ENCODE measurements at places on chromosomes 11 and 22. TPM values are rescaled to one million over a fixed set of nuclear protein-coding genes. Genes with fewer than 3 reads are reported as not detected.
A peak's percentile ranks its signal among the peaks of the same experiment; 100 is the strongest.

- no peak for DNase-seq
Measured at GRCh38 chr11:17171916-17172315, 35.9 kb downstream of the PIK3C2A start.

Gene TRIM51
- total RNA-seq: not detected

Gene OR51B5
- total RNA-seq: 1.2 TPM

DNA sequence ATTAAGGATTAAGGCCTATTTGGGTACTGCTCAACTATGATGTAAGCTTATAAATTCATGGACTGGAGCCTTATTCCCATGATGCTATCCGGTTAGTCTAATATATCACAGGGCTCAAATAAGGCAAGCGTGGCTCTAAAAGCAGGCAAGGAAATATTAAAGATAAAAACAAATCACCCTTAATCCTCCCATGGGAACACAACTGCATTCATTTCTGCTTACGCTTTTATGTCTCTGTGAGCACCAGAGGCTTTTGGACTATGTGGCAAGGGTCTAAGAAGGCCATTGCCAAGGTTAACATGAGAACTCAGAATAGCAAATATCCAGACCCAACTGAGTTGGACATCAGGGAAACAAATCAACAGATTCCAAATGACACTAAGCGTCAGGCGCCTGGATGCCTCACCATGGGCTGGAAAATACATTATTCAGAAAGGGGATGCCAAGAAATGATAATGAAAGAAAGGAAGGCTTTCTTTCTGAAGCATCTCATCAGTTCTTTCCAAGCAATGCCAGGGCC is 138.1 kb downstream of the SLC1A2 start:
- no peak for DNase-seq

- no peak for DNase-seq
Measured at GRCh38 chr11:77561257-77561656, 28.5 kb upstream of the AQP11 start.

DNA sequence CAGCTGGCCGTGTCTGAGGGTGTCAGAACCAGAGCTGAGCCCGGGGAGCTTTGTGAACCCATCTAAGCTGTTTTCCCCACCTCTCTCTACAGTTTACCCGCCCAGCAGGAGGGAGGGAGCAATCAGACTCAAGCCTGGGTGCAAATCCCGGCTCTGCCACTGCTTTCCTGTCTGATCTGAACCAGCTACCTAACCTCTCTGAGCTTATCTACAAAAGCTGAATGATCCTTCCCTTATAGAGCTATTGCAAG is 252 bp downstream of the APOL2 start:
- DNase-seq: no peak

GRCh38 chr11:122207505-122207904 is 91.5 kb upstream of the BLID start:
- no peak for DNase-seq

DNA sequence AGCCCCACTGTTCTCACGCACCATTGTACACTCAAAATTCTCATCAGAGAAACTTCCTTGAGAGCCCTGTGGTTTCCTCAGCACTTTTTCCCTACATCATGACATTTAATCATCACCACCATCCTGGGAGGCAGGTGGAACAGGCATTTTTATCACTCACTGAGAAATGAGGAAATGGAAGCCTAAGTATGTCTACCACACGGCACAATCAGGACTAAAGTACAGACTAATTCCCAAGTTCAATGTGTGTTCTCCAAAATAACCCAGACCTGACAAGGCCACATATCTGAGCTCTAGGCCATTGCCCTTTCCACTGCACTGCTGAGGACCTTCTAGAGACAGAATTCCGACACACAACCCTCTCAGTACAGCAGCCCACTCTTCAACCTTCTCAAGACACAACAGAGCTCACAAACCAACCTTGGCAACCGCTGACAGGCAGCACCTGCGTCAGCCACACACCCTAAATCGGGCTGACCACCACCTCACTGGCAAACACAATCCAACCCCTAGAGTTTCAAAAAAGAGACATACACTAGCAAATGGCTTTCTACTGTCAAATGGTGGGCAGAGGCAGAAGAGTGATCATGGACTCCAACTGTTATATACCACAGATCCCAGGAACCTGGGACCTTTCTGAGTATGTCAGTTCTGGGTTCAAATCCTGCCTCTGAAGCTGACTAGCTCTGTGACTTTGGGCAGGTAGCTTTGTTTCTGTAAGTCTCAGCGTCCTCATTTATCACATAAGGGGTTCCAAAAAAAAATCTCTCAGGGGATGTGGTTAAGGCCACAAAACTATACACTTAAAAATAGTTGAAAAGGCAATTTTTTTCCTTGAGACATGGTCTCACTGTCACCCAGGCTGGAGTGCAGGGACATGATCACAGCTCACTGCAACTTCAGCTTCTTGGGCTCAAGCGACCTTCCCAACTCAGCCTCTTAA is 16.3 kb downstream of the SMCO4 start:
- DNase-seq: no peak

GRCh38 chr11:102837156-102837555 is 6.3 kb downstream of the MMP3 start:
- DNase-seq: peak; percentile 5

Gene POU2AF2
- not detected for total RNA-seq

DNA sequence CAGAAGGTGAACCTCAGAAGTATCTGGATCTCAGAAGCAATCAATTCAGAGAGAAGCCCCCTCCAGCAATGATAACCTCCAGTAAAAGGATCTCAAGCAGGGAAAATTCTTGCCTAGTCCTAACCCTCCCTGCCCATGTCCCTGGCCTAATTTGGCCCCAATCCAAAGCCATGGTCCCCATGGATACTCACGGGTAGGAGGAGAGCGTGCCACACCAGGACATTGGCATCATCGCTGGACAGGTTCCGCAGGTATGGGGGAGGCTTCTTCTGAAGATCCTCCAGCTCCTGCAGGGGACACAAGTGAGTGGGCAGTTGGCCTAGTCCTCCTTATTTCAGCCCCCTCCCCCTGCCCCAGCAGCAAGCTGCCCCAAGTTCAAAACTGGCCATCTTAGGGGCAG is 7.3 kb downstream of the UBE2L6 start:
- peak; percentile 68 for DNase-seq

DNA sequence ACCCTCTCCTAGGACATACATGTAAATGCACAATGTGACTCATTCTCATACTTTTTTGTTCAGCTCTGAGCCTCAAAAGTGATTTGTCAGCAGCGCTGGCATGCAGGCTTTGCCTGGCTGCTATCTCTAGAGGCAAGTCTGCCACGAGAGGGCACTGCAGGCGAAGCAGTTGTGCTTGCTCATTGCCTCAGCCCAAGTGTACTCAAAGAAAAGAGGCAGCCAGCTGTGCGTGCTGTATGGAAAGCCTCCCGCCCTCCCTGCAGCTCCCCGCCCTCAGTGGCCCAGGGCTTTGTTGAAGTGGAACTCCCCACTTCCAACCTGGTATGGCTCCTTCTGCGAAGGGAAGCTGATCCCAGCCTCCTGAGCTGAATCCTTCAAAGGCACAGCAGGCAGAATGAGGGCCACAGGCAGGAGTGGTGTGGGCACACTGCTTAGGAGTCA is 16.3 kb downstream of the SDHAF2 start:
- DNase-seq: peak; percentile 82

Gene TSPAN18
- not detected for total RNA-seq

DNA sequence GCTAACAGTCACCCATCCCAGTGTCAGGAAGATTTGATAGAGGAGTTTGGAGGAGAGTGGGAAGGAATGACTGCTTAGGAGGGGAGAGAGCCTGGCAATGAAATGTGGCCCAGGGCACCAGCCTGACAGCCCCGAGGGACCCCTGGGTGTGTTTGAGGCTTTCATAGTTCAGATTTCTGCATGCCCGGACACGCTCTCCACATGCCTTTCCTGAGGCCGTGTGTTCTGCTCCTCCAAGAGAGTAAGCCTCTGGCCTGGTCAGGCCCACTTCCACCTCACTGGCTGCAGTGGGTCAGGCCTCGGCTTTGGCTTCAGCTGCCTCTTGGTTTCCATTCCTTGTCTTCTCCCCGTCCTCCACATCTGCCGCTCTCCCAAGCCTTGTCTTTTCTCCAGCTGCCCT is 78.4 kb downstream of the C22orf31 start:
- DNase-seq: no peak

GRCh38 chr11:66859686-66860448 is 3.0 kb downstream of the LRFN4 start:
- DNase-seq: no peak

Gene GP1BB
- total RNA-seq: 0.35 TPM

DNA sequence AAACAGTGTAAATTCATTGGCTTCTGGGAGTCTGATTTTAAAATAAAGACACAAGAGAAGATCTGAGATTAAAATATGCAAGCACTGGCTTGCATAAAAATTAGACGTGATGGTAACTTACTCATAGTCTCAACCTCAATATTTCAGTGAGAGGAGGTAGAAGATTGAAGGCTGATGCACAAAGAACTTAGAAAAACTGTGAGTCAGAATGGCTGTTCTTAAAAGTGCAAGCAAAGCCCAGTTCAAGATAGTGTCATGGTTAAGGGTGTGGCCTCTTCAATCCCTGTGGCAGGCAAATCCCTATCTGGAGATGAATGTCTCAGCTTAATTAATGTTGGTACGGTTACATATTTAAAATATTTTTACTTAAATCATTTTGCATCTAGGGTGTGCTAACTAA is 33.6 kb upstream of the FIBIN start:
- DNase-seq: no peak

- no peak for DNase-seq
Measured at GRCh38 chr11:14542324-14542723, 22.1 kb upstream of the PSMA1 start.

- DNase-seq: no peak
Measured at GRCh38 chr11:2588809-2589537, 110.8 kb downstream of the KCNQ1OT1 start.

Gene P2RY6
- 34.7 TPM for total RNA-seq

DNA sequence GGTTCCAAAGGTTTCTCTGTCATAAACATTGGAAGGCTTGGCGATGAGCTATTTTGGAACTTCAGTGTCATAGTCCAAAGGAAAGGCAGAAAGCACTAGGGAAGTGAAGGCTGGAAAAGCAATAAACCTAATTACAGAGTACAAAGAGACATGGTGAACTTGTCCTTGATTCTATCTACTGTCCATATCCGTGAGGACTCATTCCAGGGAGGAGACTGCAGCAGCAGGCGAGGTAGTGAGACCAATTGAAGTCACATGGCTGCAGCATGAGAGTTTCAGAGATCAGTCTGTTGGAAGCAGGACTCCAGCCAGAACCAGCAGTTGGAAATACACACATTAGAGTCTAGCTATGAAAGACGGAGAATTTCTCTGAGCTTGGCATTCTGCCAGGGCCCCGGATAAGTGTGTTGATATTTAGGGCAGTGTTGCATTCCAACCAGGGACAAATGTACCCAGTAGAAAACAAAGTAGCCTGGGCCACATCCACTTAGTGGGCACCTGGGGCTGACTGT is 54.1 kb upstream of the ARHGAP42 start:
- DNase-seq: no peak

- no peak for DNase-seq
Measured at GRCh38 chr11:83520849-83521248, 234.7 kb upstream of the CCDC90B start.

Gene OR51B2
- not detected for total RNA-seq

GRCh38 chr11:33919645-33920044 is 27.8 kb upstream of the LMO2 start:
- no peak for DNase-seq

DNA sequence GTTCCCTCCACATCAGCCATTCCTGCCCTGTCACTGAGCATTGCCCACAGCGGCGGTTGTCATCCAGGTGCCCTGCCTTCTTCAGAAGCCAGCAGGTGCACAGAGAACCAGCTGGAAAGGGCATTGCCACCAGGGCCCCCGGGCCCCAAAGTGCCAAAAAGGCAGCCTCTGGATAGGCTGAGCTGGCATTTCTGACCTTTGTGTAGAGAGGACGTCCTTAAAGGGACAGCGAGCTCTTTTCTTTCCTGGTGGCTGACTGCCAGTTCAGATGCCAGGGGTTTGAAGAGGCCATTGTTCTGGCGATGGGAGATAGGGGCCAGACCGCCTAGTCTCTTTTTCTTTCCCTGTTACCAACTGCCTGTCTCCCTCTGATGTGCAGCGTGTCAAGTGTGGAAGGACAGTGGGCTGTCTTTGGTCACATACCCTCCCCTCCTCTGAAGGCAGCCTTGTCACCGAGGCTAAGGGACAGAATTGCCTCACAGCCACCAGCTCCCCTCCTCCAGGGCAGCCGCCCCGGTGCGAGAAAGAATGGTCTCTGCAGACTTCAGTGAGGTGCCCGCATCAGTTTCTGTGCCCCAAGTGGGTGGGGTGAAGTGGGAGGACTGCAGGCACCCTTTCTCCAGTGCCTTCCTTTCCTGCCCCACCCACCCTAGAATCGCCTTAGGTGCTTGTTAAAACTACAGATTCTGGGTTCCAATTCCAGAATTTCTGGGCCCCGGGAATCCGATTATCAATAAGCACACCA is 109.6 kb downstream of the SCN3B start:
- no peak for DNase-seq

Gene XKR3
- not detected for total RNA-seq

- no peak for DNase-seq
Measured at GRCh38 chr11:131734871-131735270, 364.5 kb downstream of the NTM start.

DNA sequence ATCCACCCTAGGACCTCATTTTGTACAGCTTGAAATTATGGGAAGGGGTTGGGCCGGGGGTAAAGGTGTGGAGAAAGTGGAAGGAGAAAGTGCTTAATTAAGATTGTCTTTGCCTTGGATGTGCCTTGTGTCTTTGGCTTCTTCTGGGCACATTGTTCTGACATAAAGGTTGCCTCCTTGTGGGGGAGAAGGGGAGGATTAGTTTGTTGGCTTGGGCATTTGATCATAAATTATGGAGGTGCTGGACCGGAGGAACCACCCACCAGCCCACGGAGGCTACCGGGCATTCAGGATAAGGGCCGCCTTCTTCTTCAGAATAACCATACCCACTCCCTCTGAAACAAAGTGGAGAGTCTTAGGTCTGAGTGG is 1.3 kb downstream of the PAFAH1B2 start:
- peak; percentile 16 for DNase-seq

GRCh38 chr22:24822471-24822870 is 16.5 kb downstream of the SGSM1 start:
- DNase-seq: no peak

GRCh38 chr11:110433393-110434333 is 3.9 kb downstream of the FDX1 start:
- DNase-seq: no peak

Gene FIBIN
- total RNA-seq: not detected

DNA sequence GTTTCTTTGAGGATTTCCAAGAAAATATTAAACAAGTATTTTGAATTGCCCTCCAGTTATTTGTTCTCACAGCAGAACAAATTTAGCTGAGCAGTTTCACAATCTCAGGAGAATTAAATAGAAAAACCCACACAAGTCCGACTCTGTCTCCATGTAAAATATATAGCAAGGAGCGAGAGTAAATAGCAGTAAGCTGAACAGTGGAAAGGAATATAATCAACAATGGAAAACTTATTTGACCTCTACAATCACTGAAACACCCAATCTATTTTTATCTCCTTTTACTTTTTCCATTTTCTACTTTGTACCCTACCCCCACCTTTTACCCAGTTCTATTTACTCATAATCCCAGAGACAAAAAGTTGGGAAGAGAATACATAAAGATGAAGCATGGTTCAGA is 34.4 kb downstream of the NARS2 start:
- no peak for DNase-seq
